DND-41 (cell line): ENCODE measurements at places on chromosomes 4 and X.

- H3K27me3 ChIP-seq: no peaks in the 10 kb centered on the region
- no peak for DNase-seq
- H3K4me1 ChIP-seq: no peaks in the 10 kb centered on the region
These were observed 441.0 kb downstream of the GPM6A start for GRCh38 chr4:175371091-175371490.

GRCh38 chr4:85738721-85739120 is 263.8 kb downstream of the ARHGAP24 start:
- H3K36me3 ChIP-seq: no peaks in the 10 kb centered on the region
- no peak for DNase-seq
- H3K27ac ChIP-seq: no peak overlapping the region
- no peaks in the 10 kb centered on the region for H3K4me1 ChIP-seq

GRCh38 chr4:4554234-4554633 is 12.4 kb upstream of the STX18 start:
- H3K4me1 ChIP-seq: no peaks in the 10 kb centered on the region
- H3K36me3 ChIP-seq: no peaks in the 10 kb centered on the region
- H3K4me3 ChIP-seq: no peak overlapping the region
- H3K27ac ChIP-seq: no peak overlapping the region
- H3K27me3 ChIP-seq: no peaks in the 10 kb centered on the region

DNA sequence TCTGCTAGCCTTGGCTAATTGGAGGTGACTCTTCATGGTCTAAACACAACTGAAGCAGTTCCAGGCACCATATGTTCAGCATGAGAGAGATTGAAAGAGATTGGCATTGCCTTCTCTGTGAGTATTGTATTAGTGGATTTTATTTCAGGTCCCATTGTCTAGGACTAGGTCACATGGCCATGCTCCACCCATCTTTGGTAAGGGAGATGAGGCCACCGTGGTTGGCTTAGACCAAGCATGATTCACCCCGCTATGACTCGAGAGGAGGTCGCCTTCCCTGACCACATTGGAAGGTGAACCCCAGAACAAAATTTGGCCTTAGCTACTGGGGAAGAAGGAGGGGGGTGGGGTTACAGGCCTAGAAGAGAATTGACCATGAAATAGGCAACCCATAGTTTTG is 109.9 kb upstream of the BCOR start:
- DNase-seq: no peak
- no peaks in the 10 kb centered on the region for H3K27me3 ChIP-seq
- no peak overlapping the region for H3K4me3 ChIP-seq
- no peaks in the 10 kb centered on the region for H3K4me1 ChIP-seq
- H3K36me3 ChIP-seq: no peaks in the 10 kb centered on the region
